NCI-H2029 treated with DMSO at 0.1 percent for 48 hours (cell line): ENCODE measurements at places on chromosomes 4 and X.

- DNase-seq: no peak
Measured at GRCh38 chrX:151974336-151975227, at the start of gene GABRE. Gene GABRE, minus strand, starts transcription at chrX:151974676. Its CDS starts 51 bp downstream, at chrX:151974625.

DNA sequence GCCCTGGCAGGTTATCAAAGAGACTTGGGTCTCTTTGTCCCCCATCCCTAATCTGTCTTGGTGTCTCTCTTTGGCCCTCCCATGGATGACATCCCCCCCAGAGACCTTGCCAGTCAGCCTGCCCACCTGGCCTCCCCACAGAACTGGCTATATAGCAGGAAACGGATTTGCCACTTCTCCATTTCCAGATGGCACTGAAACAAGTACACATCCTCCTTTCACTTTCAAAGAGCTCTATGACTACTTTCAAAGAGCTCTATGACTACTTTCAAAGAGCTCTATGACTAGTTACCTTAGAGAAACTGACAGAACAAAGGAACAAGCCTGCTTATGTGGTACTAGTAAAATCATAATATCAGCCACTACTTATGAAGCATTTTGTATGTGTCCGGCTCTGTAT, 175.3 kb downstream of the MAML3 start:
- DNase-seq: no peak

- DNase-seq: no peak
Measured at GRCh38 chrX:30513284-30513683, 64.3 kb downstream of the TASL start.

DNA sequence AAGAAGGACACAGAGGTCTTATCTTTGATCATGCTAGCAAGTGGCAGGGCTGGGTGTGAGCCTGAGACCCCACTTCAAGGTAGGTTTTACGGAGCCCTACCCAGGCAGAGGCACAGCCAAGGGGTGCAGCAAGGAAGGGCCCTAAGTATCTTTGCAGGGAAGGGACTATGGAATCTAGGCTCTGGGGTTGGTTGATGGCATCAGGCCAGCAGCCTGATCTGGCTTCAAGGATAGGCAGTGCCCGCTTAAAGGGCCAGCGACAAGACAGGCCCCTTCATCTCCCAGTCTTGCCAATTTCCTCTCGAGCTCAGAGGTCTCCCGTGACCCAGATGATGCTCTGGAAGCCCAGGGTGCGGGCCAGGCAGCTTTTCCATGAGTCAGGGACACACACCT, 5.8 kb downstream of the ABLIM2 start:
- DNase-seq: no peak

DNA sequence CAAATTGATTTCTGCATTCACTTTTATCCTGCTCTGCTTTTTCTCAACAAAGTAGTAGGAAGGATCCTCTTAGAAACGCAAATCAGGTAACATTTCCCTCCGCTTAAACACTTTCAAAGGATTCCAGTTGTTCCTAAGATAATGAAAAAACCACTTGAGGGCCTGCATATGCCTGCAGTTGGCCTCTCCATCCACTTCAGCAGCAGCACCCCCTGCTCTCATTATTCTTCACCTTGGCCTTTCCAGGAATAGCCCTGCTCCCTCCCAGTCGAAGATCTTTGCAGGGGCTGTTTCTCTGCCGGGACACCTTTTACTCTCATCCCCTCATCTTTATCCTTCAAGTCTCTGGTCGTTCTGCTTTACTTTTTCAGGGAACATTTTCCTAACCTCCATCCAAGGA, 314.0 kb downstream of the INPP4B start:
- no peak for DNase-seq

GRCh38 chr4:147794787-147795413, 63.0 kb downstream of the ARHGAP10 start:
- no peak for DNase-seq

DNA sequence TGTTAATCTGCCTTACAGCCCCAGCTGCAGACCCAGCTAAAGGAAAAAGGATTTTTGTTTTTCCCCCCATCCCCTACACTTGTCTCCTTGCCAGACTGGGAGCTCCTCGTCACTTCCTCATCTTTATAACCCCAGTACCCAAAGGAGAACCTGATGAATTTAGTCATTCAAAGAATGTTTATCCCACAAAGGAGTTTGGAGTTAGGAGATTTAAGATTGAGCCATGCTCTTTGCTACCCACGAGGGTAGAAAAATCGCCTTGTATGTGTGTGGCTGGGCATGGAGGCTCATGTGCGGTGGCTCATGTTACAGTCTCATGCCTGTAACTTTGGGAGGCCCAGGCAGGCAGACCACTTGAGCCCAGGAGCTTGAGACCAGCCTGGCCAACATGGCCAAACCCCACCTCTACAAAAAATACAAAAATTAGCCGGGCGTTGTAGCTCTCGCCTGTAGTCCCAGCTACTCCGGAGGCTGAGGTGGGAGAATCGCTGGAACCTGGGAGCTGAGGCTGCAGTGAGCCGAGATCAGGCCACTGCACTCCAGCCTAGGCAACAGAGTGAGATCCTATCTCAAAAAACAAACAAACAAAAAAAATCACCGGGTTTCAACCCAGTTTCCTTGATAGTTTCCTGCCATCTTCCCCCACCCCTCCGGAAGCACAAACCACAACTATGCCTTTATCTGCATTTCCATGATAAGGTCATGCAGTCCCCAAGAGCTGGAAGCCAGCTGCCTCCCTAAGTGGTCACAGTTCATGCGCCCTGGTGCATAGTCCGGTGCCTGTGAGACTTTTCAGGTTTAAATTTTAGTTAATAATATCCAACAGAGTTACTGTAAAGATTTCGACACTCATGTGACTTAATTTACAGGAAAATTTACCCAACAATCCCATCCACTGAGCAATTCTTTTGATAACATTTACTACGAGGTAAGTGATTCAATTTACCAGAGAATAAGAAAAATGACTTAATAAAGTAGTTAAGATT, 1.5 kb downstream of the CFAP97 start:
- DNase-seq: no peak

DNA sequence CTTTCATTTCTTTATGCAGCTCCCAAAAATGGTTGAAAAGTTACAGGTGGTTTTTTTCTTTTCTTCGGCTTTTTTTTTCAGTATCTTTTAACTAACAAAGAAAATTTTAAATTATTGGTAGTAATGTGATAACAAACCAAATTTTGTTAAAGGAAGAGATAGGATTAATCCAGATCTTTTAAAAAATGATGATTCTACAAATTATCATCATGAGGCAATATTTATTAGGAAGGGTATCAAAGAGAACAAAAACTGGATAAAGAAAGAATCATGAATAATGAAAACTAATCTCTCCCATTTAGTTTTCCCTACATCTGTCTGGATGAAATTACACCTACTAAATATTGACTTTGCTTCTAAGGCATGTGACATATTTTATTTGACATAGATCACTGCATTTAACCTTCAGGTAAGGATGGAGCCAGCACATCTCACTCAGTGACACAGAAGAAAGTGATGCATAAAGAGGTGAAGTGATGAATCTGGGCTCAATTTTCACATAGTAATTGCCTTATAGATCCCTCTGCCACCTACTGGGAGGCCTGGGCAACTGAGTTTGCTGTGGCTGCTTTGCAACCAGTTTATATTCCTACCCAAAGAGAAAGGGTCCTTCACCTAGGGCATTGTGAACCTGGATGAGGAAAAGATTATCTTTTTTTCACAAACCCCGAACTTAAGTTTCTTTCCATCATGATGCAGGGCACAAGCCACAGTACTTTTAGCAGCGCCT, 155.6 kb downstream of the HNRNPD start:
- no peak for DNase-seq

GRCh38 chr4:52926196-52926974, 64.3 kb downstream of the RASL11B start:
- no peak for DNase-seq
